ENCODE measurements at places on chromosomes 12 and 14.
A peak's percentile ranks its signal among the peaks of the same experiment; 100 is the strongest.

DNA sequence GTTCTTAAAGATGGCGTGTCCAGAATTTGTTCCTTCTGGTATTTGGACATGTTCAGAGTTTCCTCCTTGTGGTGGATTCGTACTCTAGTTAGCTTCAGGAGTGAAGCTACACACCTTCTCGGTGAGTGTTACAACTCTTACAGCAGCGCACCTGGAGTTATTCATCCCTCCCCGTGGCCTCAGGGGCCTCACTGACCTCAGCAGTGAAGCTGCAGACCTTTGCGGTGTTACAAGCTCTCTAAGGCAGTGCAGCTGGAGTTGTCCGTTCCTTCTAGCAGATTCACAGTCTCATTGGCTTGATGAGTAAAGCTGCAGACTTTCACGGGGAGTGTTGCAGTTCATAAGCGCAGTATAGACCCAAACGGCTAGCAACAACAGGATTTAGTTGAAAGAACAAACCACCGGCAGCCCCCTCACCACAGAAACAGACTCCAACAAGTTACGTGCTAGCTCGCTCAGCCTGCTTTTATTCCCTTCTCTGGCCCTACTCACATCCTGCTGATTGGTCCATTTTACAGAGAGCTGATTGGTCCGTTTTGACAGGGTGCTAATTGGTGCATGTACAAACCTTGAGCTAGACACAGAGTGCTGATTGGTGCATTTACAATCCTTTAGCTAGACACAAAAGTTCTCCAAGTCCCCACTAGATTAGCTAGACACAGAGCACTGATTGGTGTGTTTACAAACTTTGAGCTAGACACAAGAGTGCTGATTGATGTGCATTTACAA is 4.5 kb upstream of the CDKN3 start:
- DNase-seq = no peak

- peak; percentile 52 for DNase-seq
Measured at GRCh38 chr12:109385339-109386058, 37.8 kb downstream of the MYO1H start.

- peak; percentile 66 for DNase-seq
Measured at GRCh38 chr14:88829685-88830302, 5.3 kb downstream of the TTC8 start.

DNA sequence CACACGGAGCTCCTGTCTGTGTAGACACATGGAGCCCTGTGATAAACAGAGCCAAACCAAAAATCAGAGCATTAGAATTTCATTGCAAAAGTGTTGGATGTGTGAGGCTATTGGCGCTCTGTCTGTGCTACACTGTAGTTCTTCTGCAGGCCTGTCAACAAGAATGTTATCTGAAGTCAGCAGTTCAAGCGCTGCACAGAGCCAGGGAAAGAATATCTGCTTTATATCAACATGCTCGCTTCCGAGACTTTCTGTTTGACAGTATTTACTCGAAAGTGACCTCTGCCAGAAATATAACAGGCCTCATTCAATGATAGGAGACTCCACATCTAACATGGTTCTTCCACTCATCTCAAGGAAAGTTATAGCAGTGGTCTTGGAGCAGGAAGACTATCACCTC is 118.3 kb downstream of the CCER1 start:
- no peak for DNase-seq

GRCh38 chr12:64633940-64634337 is 23.6 kb downstream of the RASSF3 start:
- no peak for DNase-seq

GRCh38 chr12:64171715-64172114 is 50.4 kb downstream of the KICS2 start:
- DNase-seq = no peak

GRCh38 chr12:130236446-130236845 is 74.2 kb downstream of the FZD10 start:
- no peak for DNase-seq

DNA sequence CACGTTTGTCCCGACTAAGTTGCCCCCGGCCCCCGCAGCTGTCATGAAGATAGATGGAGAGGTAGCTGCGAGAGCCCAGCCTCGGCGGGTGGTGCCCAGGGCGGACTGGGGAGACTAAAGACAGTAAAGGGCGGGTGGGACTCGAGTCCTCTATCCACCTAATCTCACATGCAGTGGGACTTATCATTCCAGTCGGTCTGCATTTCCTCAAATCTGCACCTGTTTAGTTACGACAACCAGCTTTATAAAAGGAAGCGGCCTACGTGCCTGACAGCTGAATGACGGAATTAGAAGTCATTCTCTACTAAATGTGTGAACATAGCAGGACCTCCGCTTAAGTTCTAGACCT is 109.8 kb upstream of the EGLN3 start:
- DNase-seq = no peak

DNA sequence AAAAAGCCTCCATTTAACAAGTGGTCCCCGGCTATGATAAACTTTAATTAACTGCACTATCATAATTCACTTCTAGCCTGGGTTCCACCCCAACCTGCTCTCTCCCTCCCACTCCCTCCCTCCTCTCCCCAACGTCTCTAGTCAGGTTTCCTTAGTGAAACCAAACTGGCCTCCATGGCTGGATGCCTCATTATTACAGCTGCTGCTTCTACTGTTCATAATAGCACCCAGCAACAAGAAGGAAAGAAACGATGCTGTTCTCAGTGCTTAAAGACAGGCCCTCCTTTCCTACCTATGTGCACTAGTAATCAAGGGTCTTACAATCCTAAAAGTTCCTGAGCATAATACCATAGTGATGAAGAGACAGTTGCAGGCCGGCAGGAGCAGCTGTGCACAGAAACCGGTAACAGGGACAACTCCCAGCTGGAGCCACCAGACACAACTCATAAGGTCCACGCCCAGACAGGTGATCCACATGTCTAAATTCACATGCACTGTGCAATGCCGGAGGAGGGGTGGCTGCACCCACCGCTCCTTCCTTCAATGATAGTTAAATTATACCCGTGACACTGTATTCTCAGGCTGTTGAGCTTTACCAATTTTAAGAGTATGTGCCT is 6.2 kb downstream of the IRF2BPL start:
- DNase-seq = no peak

GRCh38 chr14:65095633-65096205 is 6.6 kb downstream of the MAX start:
- DNase-seq = no peak

All from D341Med (cell line).